Hematopoietic multipotent progenitor cell treated with erythropoietin and hydrocortisone succinate and interleukin-3 and kit ligand, for 8 days (in vitro differentiated cells): ENCODE measurements at places on chromosomes 16 and 17.
A peak's percentile ranks its signal among the peaks of the same experiment; 100 is the strongest.

DNA sequence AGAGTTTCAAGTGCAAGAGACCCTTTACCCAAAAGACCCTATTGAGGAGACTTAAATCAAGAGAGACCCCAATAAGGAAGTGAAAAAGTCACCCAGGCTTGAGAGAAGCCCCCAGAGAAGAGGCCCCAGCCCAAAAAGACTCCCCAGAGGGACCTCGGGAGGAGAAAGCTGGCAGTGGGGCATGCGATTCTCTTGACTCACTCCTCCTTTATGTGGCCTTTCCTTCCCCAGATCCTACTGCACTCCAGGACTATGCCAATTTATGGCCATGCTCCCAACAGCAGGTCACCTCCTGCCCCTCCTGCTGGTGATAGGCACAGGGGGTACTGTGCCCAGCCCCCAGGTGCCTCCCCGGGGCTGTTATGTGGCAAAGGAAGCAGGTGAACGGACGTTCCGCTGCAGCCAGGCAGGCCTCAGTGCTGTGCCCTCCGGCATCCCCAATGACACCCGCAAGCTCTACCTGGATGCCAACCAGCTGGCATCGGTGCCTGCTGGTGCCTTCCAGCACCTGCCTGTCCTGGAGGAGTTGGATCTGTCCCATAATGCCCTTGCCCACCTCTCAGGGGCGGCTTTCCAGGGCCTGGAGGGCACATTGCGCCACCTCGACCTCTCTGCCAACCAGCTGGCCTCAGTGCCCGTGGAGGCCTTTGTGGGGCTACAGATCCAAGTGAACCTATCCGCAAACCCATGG lies 16.3 kb downstream of the LRRC3C start:
- no peak for DNase-seq

DNA sequence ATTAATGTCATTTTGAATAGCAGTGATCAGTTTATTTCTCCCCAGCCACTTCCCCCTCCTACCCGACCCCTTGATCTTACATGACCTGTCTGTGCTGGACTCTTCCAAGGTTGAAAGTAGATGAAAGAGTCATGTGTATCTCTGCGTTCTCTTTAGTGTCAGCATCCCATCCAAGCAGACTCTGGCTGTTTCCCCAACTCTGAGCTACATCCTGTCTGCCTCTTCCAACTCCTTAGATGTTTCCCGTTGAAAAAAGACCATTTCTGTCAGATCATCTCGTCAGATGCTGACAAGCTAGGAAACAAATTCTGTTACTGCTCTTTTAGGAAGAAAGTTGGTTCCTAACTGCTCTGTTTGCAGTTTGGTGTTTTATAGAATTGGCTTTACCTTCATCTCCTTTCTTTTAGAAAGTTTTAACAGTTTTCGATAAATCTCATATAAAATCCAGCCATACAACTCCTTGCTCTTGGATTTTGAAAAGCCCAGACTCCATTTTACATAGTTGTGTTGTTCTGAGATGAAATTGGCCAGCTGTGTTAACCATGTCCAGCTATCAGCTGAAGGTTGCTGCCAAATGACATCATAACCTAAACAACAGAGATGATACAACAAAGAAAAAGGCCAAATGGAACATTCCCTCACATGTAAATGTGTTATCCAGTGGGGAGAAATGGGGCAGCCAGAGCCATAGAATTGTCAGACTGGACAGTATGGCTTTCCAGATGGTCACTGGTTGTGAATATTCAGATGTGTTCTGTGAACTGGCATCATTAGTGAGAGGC lies 43.5 kb downstream of the CYB561 start:
- no peak for DNase-seq

DNA sequence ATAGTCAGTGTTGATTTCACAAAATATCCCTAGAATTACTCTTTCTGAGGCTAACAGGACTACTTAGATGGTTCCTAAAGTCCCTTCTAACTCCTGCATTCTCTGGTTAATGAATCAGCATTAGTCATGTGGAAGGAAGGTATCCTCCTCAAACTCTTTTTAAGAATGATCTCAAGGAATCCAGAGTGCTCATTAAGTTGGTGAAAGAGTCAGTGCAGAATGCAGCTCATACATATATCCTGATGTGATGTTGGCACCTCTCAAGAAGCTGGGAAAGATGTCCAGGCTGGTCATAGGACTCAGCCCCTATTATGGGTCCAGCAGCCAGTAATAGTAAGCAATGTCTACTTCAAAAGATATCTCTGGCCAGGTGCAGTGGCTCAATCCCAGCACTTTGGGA lies 65.5 kb downstream of the PIGL start:
- DNase-seq, result no peak

DNA sequence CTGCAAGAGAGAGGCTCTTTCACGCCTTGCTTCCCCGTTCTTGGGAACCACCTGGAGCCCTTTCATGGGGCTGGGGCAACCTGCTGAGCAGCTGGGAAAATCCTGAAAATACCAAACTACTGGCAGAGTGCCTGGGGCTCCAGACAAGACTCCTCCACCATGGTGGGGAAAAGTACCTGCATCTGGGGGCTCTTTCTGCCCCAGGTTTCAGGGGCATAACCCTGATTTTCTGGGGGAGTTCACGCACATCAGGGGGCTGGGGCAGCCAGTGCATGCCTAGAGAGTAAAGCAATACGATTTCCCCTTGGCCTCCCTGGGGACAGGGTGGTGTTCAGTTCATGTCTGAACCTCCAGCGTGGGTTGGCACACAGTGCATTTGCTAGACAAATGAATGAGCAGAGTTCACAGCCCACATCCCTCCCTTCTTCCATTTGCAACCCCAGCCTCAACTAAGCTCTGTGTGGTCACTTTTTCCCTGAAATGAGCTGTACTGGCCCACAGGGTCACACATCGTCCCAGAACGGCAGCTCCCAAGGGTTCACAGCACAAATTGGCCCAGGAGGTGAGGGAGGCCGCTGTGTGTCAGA lies 5.2 kb upstream of the CDC42EP4 start:
- DNase-seq, result no peak

DNA sequence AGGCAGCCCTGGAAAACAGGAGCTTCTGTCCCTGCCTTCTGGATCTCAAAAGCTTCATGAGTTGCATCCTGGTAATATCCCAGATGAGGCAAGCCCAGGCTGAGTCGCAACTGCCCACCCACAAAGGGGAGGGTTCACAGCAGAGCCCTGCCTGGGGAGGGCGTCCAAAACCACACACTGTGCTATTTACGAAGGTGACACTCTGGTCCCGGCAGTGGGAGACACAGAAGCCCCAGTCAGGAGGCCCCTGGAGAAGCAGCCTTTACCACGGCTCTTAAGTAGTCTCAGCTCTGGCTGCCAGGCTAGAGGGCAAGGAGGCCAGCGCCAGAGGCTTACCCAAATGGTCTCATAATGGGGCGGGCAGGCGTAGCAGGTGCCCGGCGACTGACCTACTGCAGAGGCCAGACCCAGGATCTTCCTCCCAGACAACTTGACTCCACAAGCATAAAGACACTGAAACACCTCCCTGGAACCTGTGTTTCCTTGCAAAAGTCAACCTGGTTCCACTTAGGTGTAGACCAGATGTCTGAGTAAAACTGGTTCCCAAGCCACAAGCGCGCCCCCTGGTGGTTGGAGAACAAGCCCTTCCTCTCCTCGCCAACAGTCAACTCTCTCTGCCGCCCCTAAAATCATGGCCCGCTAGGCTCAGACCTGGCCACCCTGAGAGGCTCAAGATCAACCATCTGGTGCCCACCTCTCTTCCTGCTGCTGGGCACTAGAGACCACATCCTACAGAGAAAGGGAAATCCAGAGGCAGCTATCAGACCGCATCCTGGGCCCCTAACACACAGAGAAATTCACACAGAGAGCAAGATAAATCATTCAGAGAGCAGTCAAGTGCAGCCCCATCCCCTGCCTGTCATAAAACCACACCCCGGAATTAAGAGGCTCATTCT lies 5.2 kb downstream of the AXIN2 start:
- peak; percentile 66 for DNase-seq

DNA sequence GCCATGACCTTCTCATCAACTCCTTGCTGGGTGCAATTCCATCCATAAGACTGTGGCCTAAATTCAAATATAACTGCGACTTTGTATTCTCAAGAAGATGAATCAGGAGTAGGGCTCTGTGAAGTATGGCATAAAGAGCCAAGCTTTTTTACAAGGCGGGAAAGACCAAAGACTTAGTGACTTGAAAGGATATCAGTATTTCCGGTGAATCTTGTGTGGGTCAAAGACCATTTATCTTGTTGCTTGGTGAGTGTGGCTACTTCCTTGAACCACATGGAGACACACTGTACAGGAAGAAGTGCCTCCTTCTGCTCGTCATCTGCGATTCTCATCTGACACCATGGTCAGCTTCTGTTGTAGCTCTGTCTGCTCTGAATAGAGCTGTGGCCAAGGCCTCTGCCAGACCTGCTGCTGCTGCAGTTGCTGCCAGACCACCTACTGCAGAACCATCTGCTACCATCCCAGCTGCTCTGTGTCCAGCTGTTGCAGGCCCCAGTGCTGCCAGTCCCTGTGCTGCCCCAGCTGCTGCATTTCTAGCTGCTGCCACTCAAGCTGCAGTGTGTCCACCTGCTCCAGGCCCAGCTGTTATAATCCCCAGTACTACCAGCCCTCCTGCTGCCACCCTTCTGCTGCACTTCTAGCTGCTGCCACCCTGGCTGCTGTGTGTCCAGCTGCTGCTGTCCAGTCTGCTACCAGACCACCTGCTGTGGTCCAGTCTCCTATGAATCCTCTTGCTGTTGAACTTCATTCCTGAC lies 6.1 kb upstream of the KRTAP2-4 start:
- DNase-seq, result no peak

DNA sequence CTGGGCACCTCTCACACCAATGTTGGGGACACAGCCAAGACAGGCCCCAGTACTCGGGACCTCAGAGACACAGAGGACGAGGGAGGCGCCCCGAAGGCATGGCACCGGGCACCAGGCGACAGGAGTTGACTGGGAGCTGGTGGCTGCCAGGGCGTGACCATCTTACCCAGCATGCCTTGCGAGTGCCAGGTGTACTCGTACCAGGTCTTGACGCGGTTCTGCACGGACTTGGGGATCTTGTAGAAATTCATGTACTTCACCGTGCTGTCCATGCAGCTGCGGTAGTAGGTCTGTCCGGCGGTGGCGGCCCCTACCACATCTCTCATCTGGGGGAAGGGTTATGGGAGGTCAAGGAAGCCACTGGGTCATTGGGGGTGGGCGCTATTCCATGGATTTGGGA lies 67.3 kb downstream of the CNGB1 start:
- no peak for DNase-seq

DNA sequence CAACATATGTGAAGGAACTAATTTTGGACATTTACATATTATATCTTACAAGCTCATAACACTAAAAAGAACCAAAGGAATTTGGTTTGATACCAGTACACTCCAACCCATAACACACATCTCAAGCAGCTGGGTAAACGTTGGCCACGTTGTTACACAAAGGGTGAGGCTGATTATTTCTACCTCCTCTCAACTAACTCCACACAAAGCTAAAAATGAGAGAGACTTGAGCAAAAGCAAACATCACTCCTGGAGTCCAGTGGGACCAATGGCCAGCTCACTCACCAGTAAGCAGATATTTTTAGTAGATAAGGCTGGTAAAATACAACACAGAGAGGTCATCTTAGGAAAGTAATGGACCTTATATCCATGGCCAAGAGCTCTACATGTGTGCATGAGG lies 207.6 kb downstream of the MRTFB start:
- DNase-seq, result no peak

GRCh38 chr16:49757559-49758069 lies 98.3 kb downstream of the ZNF423 start:
- DNase-seq, result no peak

DNA sequence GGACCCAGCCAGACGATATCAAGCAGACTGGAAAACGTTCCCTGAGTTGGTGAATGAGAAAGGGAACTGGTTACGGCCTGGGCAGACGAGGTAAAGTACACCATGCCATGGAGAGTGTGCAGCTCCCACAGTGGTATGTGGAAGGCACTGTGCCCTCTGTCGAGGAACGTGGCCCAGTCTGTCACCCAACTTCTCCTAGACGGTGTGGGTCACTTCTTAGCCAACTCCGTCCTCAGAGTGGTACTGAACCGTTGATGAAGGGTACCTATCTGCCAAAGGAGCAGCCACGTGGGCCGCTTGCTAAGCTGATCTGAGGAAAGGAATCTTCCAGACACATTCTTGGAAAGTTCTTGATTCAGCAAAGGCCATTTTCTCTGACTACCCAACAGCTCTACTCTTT lies 56.0 kb upstream of the AXIN2 start:
- no peak for DNase-seq

- no peak for DNase-seq
Measured at GRCh38 chr16:13148836-13149235, 247.4 kb downstream of the SHISA9 start.

DNA sequence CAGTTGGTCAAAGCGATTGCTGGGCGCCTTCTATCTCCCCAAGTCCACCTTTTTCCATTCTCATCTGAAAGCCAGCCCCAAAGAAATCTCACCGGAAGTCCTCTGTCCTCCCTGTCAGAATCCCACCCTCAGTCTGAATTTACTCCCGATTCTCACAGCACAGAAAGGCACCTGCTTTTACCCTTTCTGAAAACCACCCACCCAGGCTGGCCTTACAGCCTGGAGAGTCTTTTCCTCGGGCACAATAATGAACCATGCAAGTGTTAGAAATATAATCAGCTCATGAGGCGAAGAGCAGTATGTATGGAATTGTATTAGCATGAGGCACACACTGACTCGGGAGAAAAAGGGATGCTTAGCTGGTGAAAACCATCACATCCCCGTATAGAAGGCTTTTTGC lies 1.2 kb upstream of the ZFHX3 start:
- DNase-seq, result no peak

DNA sequence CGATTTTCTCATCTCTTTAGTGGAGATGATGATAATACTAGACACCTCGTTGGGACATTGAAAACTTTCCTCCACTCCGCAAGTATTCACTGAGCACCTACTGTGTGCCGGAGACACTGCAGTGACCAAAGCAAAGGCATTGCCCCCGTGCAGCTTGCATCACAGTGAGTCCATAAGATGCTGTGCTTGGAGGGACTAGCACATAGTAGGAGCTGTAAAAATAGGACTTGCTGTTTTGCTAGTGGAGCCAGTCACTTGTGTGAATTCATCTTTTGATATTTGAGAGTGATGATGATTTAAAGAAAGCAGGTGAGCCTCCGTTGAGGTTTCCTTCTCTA lies 5.3 kb upstream of the MAP2K3 start:
- DNase-seq, result no peak

DNA sequence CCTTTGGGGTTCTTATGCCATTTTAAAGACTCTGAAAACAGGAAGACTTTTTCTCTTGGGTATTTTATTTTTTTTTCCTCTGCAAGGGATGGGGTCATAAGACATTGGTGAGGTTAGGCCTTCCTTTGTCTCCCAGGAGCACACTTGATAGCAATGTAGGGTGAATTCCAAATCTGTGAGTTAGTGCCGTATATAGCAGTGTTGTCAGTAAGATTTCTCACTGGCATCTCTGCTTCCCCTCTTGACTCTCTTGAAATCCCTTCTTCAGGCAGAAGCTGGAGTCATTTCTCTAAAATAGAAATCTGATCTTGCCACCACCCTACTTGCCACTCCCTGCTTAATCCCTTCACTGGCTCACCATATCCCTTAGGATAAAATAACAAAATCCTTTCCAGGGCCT lies 529.7 kb downstream of the WWOX start:
- DNase-seq, result no peak

DNA sequence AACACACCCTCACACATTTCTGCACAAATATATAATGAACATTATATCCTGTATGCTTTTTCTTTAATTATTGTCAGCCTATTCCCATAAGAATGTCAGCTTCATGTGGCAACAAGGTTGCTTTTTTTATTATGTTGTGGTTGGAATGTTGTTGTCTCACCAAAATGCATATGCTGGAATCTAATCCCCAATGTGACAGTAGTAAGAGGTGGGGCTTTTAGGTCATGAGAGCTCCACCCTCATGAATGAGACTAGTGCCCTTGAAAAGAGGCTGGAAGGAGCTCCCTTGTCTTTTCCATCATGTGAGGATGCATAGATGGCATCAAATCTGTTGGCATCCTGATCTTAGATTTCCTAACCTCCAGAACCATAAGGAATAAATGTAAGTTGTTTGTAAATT lies 131.3 kb upstream of the IRX6 start:
- DNase-seq, result no peak
